Fibroblast of lung (primary cell): ENCODE measurements at places on chromosomes 2 and 18. TPM values are rescaled to one million over a fixed set of nuclear protein-coding genes. Genes with fewer than 3 reads are reported as not detected.

GRCh38 chr18:39453882-39454281 is 1888.3 kb upstream of the CELF4 start:
- H3K36me3 ChIP-seq: no peaks in the 10 kb centered on the region
- peak; percentile 88 for DNase-seq
- peak overlapping the region; percentile 36 for H3K27ac ChIP-seq
- H3K4me3 ChIP-seq: peak overlapping the region; percentile 36
- H3K4me1 ChIP-seq: no peaks in the 10 kb centered on the region

DNA sequence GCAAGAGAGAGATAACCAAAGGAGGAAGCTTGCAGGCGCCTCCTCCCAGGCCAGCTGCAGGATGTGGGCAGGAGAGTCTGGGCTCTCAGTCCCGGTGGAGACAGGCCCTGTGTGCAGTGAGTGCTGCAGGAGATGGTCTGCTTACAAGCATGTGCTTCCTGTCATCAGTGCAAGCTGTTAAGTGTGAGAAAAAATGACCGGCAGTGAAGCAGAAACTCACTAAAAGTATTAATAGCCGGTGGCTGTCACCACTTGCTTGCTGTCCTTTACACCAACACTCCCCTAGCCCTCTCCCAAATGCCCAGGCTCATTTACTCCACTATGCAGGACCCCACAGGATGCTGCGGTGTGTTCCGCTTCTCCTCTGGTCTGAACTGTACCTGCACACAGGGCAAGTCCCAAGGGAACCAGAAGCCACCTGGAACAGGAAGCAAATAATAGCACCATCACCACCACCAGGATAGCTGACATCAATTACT is 435.6 kb upstream of the HS6ST1 start:
- DNase-seq: no peak
- H3K27me3 ChIP-seq: peaks cover 3% of the 10 kb centered on the region
- H3K4me3 ChIP-seq: no peak overlapping the region
- no peaks in the 10 kb centered on the region for H3K4me1 ChIP-seq
- no peak overlapping the region for H3K27ac ChIP-seq

DNA sequence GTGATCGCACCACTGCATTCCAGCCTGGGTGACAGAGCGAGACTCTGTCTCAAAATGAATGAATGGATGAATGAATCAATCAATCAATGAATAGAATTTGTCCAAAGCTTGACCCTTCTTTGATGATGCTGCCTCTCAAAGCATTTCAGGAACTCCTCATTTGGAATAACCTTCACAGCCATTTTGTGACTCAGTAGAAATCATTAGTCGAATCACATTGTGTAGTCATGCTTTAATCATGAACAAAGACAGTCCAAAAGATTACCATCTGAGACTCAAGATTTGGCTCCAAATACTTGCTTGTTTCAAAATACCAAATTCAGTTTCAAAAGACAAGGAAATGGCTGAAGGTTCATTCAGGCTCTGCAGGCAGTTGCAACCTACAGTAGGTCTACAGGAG is 83.1 kb downstream of the VWA3B start:
- peak; percentile 32 for DNase-seq
- H3K36me3 ChIP-seq: no peaks in the 10 kb centered on the region
- H3K4me1 ChIP-seq: no peaks in the 10 kb centered on the region
- H3K27ac ChIP-seq: no peak overlapping the region

DNA sequence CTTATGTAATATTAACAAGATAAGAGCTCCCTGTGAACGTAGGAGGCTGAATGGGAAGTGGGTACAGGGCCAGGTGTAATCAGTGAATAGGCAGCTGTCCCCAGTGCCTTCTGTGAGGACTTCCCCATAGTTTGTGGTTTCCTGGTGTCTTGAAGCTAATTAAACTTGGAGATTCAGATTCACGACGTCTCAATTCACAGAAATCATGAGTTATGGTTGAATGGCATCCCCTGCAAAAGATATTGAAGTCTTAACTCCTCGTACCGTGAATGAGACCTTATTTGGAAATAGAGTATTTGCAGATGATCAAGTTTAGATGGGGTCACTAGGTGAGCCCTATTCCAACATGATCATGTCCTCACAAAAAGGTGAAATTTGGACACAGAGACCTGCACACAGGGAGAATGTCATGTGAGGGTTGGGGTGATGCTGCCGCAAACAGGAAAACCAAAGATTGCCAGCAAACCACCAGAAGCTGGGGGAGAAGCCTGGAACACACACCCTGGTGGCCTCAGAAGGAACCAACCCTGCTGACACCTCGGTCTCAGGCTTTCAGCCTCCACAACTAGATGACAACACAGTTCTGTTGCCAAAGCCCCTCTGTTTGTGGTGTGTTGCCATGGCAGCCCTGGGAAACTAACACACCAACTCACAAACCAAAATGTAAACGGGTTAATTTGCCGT is 13.2 kb downstream of the ARL4C start:
- H3K27me3 ChIP-seq: no peaks in the 10 kb centered on the region
- H3K27ac ChIP-seq: no peak overlapping the region
- peak; percentile 9 for DNase-seq
- H3K4me3 ChIP-seq: no peak overlapping the region
- H3K4me1 ChIP-seq: no peaks in the 10 kb centered on the region
- no peaks in the 10 kb centered on the region for H3K36me3 ChIP-seq

Gene CNDP1
- not detected in 2 replicates for total RNA-seq

Gene LNPK
- 30.6 and 38.1 TPM in 2 replicates for total RNA-seq

GRCh38 chr2:234377761-234378391 is 119.0 kb downstream of the ARL4C start:
- H3K4me1 ChIP-seq: no peaks in the 10 kb centered on the region
- peak overlapping the region; percentile 36 for H3K27ac ChIP-seq
- peak; percentile 92 for DNase-seq
- H3K27me3 ChIP-seq: peaks cover 3% of the 10 kb centered on the region
- no peaks in the 10 kb centered on the region for H3K36me3 ChIP-seq

DNA sequence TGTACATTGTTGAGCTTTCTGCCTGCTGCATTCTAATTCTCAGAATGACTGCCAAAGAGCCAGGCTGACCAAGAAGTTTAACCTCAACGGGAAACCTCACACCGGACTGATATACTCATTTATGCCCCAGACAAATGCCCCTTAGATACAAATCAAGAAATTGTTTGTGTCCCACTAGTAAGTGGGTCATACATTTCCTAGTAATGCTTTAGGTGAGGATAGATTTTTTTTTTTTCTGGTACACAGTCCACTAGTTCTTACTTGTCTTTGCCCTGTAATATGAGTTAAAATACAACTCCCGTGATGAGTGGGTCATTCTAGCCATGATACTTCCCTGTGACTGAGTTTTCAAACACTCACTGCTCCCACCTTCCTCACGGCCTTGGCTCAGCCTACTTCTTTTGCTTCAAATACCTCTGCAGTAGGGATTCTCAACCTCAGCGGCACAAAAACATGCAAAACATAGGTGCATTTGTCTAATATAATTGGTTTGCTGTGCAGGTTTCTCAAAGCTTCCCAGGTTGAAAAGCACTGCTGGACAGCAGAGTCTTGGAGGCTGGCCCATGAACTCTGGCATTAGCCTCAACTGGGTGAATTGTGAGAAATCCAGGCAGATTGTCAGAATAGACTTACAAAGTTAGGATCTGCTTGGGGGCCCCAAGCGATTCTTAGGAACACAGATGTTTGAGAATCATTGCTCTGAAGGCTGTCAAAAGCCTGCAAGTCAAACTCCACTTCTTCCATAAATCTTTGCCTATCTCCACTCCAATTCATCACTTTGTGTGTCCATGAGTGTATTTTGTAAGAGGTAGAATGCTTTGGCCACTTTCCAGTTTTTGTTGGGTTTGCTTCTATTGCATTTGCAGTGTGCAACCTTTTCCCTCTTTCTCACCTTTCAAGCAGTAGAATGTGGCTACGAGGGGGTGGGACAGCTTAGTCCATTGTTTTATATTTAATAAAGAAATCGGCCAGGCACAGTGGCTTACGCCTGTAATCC is 35.5 kb downstream of the TGIF1 start:
- H3K4me1 ChIP-seq: no peaks in the 10 kb centered on the region
- H3K4me3 ChIP-seq: no peak overlapping the region
- no peak overlapping the region for H3K27ac ChIP-seq
- no peaks in the 10 kb centered on the region for H3K36me3 ChIP-seq
- H3K27me3 ChIP-seq: no peaks in the 10 kb centered on the region
- no peak for DNase-seq

DNA sequence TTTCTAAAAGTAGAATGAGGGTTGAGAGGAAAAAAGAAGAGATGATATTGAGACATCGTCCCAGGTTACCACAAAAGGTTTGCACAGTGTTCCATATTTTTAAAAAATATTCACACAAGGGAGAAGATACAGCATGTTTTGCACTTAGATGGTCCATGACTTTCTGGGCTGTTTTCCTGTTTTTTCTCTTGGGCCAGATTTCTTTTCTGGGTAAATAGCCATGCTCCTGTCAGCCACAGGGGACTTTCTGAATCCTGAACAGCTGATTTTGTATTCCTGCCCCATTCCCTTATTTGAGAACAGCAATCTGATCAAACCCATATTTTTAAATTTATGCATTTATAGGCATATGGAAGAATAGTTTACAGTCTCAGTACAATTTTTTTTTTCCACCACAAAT is 185.9 kb upstream of the NRP2 start:
- no peaks in the 10 kb centered on the region for H3K27me3 ChIP-seq
- H3K4me3 ChIP-seq: no peak overlapping the region

DNA sequence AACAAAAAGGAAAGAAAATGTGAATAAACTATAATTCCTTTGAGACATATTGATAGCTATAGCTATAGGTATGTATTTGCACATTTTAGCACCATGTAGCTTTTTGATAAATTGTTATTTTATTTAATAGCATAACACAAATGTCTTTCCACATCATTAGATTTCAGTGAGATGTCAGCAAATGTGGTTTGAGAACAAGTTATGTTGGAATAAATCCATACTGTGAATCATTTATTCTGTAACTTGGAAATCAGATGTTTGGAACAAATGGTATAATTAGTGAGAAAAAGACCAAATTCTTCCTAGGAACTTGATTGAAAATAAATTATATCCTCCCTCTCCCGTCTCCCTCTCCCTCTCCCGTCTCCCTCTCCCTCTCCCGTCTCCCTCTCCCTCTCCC is 62.8 kb downstream of the NABP1 start:
- H3K36me3 ChIP-seq: no peaks in the 10 kb centered on the region
- DNase-seq: peak; percentile 39
- no peaks in the 10 kb centered on the region for H3K27me3 ChIP-seq
- H3K4me3 ChIP-seq: no peak overlapping the region

- peaks cover 14% of the 10 kb centered on the region for H3K4me1 ChIP-seq
- no peaks in the 10 kb centered on the region for H3K27me3 ChIP-seq
- peak; percentile 54 for DNase-seq
- H3K36me3 ChIP-seq: peaks cover 30% of the 10 kb centered on the region
These were observed 590 bp downstream of the EIF2B4 start for GRCh38 chr2:27369471-27370025.

Gene BOD1L2
- not detected in 2 replicates for total RNA-seq

GRCh38 chr2:112885506-112885902 is 25.5 kb upstream of the IL37 start:
- H3K4me3 ChIP-seq: no peak overlapping the region
- peaks cover 4% of the 10 kb centered on the region for H3K4me1 ChIP-seq
- no peak for DNase-seq

GRCh38 chr2:176848844-176849243 is 363.8 kb upstream of the HNRNPA3 start:
- H3K27ac ChIP-seq: no peak overlapping the region
- H3K4me1 ChIP-seq: no peaks in the 10 kb centered on the region
- H3K36me3 ChIP-seq: no peaks in the 10 kb centered on the region
- no peaks in the 10 kb centered on the region for H3K27me3 ChIP-seq
- DNase-seq: no peak

GRCh38 chr18:76715012-76715610 is 107.2 kb upstream of the ZNF236 start:
- no peak for DNase-seq
- no peaks in the 10 kb centered on the region for H3K27me3 ChIP-seq
- no peaks in the 10 kb centered on the region for H3K36me3 ChIP-seq
- no peak overlapping the region for H3K4me3 ChIP-seq
- H3K27ac ChIP-seq: no peak overlapping the region
- H3K4me1 ChIP-seq: no peaks in the 10 kb centered on the region

Gene UGT1A3
- not detected in 2 replicates for total RNA-seq

Gene FSIP2
- 0.26 and 1.7 TPM in 2 replicates for total RNA-seq

DNA sequence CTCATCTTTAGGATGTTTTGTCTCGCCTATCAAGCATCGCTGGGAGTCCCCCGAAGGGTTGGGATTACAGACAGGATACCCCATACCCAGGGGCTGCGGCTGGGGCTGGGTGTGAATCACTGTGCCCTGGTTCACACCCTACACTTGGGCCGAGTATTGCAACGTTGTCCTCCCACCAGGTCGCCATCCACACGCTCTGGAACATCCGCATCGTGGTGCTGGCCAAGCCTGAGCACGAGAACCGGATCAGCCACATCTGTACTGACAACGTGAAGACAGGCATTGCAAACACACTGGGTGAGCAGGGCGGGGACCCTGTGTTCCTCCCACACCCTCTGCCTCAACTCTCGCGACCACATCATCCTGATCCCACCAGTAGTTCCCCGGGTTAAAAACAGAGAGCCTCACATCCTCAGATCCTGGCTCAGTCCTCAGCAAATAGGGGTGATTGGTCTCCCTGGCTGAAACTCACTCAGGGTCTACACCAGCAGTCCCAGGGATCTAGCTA is 87.3 kb upstream of the ATG16L1 start:
- no peaks in the 10 kb centered on the region for H3K36me3 ChIP-seq
- H3K4me3 ChIP-seq: no peak overlapping the region
- no peaks in the 10 kb centered on the region for H3K4me1 ChIP-seq
- DNase-seq: no peak
- H3K27me3 ChIP-seq: peaks cover 6% of the 10 kb centered on the region
- no peak overlapping the region for H3K27ac ChIP-seq

- H3K27me3 ChIP-seq: peaks cover 23% of the 10 kb centered on the region
- no peaks in the 10 kb centered on the region for H3K36me3 ChIP-seq
- peak; percentile 3 for DNase-seq
- H3K27ac ChIP-seq: no peak overlapping the region
- no peaks in the 10 kb centered on the region for H3K4me1 ChIP-seq
- H3K4me3 ChIP-seq: no peak overlapping the region
These were observed 3.8 kb downstream of the CXCR2 start for GRCh38 chr2:218129458-218130135.

Gene TANK
- total RNA-seq: 104 and 113 TPM in 2 replicates

DNA sequence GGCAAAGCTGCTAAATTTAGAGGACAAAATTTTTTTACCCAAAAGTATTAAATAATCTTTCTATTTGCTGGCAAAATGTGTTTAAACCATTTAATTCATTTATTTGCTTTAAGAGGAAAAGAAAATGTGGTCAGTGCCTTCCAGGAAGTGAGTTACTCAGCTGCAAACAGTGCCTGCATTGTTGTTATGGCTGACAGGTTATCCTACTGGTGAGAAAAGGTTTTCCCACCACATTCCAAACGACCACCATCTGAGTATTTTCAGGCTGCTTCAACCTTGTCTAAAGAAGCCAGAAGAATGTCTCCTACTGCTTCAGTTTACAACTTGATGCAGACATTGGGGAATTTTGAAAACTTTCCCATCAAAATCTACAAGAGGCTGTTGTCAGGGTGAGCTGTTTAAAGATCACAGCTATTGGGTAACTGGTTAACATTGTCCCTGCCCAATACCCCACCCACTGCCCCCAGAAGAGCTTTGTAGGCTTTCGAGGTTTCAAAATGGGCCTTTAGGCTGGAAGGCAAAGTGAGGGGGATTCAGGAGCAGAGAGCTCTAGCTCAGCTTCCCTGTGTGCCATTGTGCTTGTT is 461.3 kb upstream of the FANCL start:
- DNase-seq: no peak
- no peak overlapping the region for H3K4me3 ChIP-seq
- H3K27me3 ChIP-seq: no peaks in the 10 kb centered on the region
- no peaks in the 10 kb centered on the region for H3K36me3 ChIP-seq
